ENCODE measurements at places on chromosomes 3 and 15.

- DNase-seq, result no peak
These were observed 11.0 kb downstream of the NDUFB5 start for GRCh38 chr3:179615458-179616173.

DNA sequence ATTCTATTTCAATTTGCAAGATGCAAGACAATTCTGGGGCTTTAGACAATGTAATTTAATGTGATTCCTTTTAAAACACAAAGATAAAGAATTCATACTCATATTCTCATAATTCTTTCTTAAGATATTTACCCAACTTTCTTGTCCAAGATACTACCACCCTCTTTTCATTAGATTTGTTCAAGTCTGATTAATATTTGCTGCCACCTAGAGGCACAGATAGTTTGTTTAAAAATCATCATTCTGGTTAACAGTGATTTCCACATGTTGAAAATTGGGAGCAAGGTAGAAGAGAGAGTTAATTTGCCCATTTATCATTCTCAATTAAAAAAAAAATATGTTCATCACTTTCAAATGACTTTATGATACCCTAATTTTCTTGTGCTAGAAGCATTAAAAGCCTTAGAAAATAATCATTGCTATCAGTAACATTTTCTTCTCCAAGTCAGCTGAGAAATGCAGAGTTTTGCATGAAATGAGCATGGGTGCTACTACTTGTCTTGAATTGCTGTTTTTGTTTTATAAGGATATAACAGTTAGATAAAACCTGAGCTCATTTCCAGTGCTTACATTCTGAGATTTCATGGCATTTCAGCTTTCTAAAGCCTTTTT, 11.6 kb downstream of the TAMM41 start:
- peak; percentile 15 for DNase-seq

DNA sequence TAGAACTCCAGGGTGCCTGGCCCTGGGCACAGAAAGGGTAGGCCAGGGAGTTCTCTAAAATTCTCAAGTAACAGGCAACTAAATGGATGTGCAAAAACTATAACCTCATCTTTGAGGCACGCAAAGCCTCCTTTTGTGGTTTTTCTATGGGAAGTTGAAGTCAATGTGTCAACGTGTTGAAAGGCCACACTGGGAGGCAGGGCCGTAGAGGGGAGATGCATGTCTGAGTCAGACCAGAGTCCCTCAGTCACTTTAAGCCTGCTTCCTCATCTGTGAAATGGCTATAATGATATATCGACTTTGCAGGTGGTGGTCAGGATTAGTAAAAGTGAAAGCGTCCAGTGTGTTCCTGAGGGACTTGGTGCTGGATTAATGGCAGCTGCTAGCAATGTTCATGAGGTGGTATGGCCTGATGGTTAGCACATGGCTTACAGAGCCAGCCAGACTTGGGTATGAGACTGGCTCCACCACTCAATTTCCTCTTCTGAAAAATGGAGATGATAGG, 17.0 kb downstream of the TGM5 start:
- peak; percentile 73 for DNase-seq

DNA sequence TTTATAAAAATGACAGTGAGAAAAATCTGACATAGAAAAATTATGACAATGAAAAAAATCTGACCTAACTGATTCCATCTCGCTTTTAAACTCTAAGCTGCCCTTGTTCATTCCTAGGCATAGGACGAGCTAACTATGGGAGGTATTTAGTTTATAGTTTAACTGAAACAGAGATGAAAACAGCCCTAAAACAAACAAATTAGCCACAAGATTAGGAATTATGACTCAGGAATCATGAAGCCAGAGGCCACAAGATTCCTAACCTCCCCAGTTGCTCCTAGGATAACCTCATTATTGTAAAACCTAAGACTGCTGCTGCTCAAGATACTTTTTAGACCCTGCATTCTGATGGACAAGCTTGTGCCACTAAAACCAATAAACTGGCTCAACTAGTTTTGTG, 122.7 kb upstream of the MNS1 start:
- no peak for DNase-seq

DNA sequence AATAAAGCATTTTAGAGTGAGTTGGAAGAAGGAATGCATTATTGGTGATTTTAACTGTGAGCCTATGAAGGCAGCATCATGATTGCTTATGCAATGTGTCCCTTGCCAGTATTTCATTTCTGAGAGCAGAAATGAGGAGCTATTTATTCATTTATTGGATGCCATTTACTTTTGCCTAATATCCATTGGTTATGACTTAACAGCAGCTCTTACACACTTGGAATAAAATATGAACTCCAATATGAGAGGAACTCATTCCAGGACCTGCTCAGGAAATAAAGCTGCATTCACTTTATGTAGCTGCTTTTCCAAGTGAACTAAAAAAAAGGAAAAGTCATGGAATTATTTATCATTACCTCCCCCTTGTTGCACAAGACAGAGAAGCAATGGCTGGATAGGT, 280.1 kb downstream of the LRTM1 start:
- DNase-seq, result no peak

- DNase-seq, result no peak
These were observed 50.6 kb downstream of the SV2B start for GRCh38 chr15:91150502-91151160.

DNA sequence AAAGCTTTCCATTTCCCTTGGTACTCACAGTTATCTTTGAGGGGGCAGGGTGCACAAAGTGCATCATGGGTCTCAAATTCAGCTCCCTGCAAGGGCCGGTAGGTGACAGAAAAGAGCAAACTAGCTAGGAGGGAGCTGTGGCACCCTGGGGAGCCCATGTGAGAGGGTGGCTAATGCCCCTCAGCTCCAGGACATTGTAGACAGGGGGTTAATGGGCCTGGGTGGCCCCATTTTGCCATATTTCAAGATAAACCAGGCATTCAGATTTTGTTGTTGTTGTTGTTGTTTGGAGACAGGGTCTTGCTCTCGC, 3.7 kb upstream of the SLC6A6 start:
- no peak for DNase-seq

DNA sequence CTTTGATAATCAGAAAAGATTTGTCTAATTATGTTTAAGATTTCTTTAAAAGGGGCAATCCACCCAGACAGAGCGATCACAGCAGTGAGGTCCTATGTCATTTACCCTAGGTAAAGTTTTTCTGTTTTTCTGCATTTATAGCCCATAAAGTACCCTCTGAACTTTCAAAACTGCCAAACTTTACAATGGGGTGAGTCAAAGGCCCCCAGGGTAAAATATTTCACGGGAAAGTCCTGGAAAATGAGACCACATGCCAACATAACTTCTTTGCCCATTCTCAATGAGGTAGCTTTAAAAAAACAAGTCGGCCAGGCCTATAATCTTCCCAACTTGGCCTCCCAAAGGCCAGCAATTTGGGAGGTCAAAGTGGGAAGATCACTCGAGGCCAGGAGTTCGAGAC, 53.0 kb downstream of the SUCLG2 start:
- DNase-seq, result peak; percentile 55
